ENCODE measurements at places on chromosomes 6 and 20.

GRCh38 chr6:76003113-76003512 is 69.3 kb downstream of the IMPG1 start:
- DNase-seq = no peak

GRCh38 chr6:164066335-164066734 is 651.8 kb downstream of the QKI start:
- no peak for DNase-seq

GRCh38 chr6:3309391-3310050 is 50.8 kb downstream of the PSMG4 start:
- DNase-seq = no peak

DNA sequence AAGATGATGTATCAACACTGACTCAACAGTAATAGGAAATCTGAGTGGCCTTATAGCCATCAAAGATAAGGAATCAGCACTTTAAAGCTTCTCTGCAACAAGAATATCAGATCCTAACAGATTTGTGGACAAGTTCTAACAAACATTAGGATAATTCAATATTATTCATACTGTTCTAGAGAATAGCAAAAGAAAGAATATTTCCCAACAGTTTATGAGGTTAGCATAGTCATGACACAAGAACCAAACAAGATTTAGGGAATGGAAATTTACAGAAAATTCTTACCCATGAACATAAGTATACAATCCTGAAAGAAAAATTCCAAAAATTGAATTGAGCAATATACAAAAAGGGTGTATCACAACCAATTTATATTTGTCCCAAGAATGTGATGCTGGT is 64.3 kb upstream of the BTBD3 start:
- no peak for DNase-seq

GRCh38 chr6:27478141-27478705 is 5.3 kb upstream of the ZNF184 start:
- DNase-seq = no peak

GRCh38 chr6:4531406-4531805 is 244.8 kb upstream of the CDYL start:
- DNase-seq = no peak

GRCh38 chr6:159092631-159093030 is 47.8 kb upstream of the TAGAP start:
- no peak for DNase-seq

- no peak for DNase-seq
Measured at GRCh38 chr6:25004357-25004756, 68.6 kb upstream of the RIPOR2 start.

DNA sequence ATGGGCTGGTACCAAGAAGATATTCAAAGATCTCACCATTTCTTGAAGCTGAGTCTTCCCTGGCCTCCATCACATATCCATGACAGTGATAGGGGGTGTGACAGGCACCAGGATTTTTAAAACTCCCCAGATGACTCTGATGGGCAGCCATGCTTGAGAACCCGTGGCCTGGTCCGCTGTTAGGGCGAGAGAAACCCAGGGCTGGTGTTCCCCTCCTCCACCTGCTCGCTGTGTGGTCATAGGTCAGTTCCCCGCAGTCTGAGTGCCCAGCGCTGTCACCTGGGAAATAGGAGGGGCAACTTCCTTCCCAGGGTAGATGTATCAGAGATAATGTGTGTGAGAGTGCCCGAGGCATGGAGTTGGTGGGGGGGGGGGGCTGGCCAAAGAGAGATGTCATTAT is 50.9 kb downstream of the TMEM242 start:
- DNase-seq = no peak

DNA sequence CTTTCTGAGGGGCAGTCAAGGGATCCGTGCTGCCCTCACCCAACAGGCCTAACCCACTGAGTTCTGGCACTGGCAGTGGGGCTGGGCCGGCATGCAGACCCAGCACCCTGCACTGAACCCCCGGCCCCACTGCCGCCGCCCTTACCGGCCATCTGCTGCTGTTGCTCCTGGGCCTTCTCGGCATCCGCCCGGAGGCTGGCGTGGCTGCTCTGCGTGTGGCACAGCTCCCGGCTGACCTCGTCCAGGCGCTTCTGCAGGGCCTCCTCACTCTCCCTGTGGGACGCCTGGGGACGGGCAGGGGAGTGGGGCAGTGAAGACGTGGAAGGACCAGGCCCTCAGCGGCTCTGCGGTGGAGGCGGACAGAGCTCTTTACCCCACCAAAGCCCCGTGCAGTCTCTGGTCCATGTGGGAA is 52.4 kb downstream of the RRBP1 start:
- no peak for DNase-seq

- no peak for DNase-seq
Measured at GRCh38 chr20:9616455-9616805, 102.0 kb downstream of the LAMP5 start.

GRCh38 chr6:127376685-127377084 is 33.3 kb upstream of the ECHDC1 start:
- no peak for DNase-seq

- no peak for DNase-seq
Measured at GRCh38 chr6:124479991-124480430, 482.2 kb upstream of the RNF217 start.

DNA sequence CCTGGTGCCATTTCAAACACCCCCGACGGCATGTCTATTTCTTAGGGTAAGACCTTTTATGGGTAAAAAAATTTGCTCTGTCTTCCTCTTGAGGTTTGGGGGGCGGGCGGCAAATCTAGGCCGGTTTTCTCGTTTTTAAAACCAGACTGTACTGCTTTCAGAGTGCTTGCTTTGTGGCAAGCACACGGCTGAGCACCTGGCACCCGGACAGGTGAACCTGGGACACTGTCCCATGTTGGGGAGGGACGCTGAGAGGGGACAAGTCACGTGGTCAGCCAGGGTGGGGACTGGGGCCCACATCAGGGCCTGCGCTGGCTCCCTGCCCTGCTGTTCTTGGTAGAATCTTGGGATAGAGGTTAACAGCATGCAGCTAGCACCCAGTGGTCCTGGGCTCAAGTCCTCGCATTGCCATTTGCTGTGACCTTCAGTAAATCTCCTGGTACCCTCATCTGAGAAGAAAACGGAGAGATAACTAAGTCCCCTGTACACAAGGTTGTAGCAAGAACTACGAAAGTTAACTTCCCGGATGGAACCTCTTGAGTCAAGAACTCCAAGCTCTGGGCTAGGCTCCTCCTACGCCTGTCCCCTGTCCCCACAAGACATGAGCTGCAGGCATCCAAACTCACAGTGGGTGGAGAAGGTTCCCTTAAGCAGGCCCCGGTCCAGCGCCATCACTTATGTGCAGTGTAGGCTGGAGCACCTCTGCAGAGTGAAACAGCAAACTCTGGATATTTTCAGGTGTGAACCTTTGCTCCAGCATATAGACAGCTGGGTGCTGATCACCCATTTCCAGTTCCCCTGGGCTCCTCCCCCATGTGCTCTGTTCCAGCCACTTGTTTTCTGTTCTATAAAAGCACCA is 41.7 kb downstream of the PMEPA1 start:
- no peak for DNase-seq

DNA sequence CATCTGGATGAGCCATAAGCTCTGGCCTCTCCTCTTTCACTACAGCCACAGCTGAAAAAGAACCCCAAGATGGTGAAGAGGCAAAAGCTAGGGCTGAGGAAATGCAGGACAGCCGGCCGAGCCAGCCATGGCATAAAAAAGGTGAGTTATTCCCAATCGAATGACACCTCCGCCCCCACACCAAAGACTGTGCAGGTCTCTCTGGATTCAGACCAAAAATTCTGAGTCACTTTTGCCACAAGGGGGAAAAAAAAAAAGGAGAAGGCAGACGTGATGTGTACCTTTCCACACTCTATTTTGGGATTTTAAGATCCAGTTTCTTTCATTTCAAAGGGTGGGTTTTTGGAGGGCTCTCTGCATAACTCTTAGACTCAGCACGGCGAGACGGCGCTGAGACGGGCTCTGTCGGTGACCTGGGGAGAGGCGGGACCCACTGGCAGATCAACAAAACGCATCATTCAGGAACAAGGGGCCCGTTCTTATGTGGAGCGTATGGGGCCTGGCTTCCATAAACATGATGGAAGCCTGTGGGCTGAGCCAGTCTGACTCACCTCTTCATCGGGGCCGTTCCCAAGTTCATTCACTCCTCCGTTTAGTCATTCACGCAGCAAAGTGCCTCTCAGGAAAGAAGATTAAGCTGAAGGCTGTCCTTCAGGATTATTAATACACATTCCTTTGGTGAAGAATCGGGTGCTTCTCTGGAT is 54.8 kb downstream of the NFATC2 start:
- no peak for DNase-seq

GRCh38 chr20:10185741-10186558 is 32.7 kb upstream of the SNAP25 start:
- DNase-seq = no peak
